ENCODE measurements at places on chromosomes 16 and 17.

DNA sequence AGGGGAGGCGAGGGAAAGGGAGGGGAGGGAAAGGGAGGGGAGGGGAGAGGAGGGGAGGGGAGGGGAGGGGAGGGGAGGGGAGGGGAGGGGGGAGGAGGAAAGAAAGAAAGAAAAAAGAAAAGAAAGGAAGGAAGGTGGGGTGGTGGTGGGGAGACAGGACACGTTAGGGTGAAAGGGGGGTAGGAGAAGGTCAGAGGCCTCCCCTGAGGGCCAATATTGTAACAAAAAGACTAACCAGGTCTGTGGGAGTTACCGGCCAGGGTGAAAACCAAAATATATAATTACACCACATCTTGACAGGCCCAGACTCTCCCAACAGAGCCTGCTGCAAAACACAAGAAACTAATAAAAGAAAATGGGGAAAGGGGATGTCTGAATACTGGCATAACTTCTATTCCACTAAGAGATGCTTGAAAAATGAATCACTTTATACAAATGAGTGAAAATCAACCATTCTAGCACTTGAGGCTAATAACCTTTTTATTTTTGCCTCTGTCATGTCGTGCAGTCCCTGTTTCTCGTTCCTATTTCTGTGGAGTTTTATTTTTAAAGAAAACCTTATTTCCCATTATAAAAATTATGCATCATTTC lies 10.0 kb downstream of the WDR45B start:
- no peak for DNase-seq

- no peak for DNase-seq
Measured at GRCh38 chr16:3282103-3282729, 1.1 kb upstream of the ZNF263 start.

DNA sequence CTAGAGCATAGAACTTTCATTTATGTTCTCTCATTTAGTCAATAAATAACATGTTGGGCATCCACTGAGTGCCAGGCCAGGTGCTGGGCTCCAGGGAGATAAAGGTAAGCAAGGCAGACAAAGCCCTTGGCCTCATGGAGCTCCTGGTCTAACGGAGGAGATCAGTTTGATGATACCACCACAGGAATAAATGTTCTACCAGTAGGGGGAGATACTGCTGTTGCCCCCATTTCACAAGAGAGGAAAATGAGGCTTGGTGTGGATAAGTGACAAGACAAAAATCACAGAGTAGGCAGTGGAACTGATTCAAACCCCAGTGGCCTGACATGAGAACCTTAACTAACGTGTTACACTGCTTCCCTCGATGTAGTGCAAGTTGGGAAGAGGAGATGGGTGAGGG lies 80.4 kb upstream of the ERCC4 start:
- DNase-seq: no peak

GRCh38 chr16:83455716-83456115 lies 352.1 kb upstream of the HSBP1 start:
- no peak for DNase-seq

- DNase-seq: no peak
Measured at GRCh38 chr17:45688820-45689219, 95.3 kb upstream of the CRHR1 start.
